Fibroblast of skin of left quadriceps (primary cell): ENCODE measurements at places on chromosomes 12 and 14.

DNA sequence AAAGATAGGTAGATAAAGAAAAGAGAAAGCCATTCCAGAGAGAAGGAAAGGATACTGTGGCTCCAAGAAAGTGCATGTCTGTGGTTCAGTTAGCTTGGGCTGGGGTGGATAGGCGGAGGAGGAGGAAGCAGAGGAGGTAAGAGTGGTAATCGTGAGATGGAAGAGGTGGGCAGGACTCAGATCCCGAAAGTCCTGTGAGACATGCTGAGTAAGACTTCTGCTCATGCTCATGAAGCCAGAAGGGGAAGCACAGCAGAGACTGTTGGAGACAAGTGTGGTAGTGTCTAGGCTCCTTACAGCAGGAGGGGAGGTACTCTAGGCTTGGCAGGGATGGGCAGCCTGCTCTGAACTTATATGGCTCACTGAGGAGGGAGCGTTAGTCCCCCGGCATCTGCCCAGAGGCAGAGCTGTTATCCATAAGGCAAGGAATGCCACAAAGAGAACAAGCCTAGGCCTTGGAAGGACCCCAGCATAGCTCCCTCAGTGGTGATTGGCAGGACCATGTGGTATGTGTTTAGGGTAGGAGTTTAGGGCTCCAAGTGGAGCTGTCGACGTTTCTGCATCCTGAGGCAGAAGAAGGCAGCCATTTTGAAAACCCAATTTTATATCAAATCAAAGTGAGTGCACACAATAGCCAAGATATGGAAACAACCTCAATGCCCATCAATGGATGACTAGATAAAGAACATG lies 135.3 kb downstream of the SMOC1 start:
- DNase-seq, result no peak

DNA sequence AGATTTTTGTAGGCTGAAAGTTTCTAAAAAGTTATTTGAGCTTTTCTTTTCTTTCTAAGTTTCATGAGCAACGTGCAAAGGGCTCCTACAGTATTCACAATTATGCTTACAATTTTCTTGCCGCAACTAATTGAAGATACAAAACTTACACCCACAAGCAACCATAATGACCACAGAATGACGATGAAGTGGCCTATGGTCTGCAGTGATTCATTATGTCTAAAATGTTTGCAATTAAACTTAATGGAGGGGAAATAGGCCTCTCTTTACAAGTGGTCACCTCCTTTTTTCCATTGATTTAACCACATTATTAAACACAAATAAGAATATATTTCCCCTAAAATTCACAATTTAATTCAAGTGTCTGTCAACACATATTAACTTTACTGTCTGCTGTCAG lies 732.6 kb upstream of the FLRT2 start:
- no peak for DNase-seq

- peak; percentile 31 for DNase-seq
Measured at GRCh38 chr12:26238341-26239121, 43.2 kb downstream of the SSPN start.

- no peak for DNase-seq
Measured at GRCh38 chr12:48818831-48819590, 715 bp downstream of the CACNB3 start.

DNA sequence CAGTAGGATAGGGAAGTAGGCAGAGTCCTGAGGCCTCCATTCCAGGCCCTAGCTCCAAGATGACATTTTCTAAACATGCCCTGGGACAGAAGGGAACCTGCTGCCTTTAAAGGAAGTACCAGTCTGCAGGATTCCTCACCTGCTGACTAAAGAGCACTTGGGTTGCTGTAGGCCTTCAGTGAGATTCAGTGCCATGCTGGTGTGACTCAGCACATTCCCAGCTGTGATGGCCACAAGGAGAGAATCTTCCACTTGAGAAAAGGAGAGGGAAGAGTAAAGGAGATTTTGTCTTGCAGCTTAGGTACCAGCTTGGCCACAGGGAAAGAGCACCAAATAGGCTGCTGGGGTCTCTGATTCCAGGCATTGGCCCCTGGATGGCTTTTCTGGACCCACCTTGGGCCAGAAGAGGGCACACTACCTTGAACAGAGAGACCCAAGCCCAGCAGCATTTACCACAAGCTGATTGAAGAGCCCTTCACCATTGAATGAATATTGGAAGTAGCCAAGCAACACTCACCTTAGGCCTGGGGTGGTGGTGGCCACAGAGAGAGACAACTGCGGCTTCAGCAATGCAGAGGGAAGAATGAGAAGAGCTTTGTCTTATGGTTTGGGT lies 498.3 kb downstream of the KCNH5 start:
- no peak for DNase-seq

DNA sequence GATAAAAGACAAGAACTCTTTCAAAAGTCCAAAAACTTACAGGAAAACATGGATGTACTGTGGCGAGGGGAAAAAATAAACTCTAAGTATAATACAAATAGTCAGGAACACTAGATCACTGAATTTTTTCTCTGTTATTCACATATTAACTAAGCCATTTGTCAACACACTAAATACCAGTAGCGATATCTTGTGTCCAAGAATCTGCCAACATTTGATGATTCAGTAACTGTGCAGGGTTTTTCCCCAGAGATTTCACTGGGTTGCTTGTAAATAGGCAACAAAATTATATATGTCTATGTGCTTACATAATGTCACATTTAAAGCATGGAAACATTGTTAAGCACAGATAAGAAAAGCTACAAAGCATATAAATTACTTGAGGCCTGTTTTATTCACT lies 205.9 kb downstream of the KIF21A start:
- no peak for DNase-seq

- DNase-seq, result no peak
Measured at GRCh38 chr12:89882792-89883191, 174.2 kb upstream of the ATP2B1 start.

- no peak for DNase-seq
Measured at GRCh38 chr12:110754101-110754793, 11.6 kb upstream of the PPP1CC start.

DNA sequence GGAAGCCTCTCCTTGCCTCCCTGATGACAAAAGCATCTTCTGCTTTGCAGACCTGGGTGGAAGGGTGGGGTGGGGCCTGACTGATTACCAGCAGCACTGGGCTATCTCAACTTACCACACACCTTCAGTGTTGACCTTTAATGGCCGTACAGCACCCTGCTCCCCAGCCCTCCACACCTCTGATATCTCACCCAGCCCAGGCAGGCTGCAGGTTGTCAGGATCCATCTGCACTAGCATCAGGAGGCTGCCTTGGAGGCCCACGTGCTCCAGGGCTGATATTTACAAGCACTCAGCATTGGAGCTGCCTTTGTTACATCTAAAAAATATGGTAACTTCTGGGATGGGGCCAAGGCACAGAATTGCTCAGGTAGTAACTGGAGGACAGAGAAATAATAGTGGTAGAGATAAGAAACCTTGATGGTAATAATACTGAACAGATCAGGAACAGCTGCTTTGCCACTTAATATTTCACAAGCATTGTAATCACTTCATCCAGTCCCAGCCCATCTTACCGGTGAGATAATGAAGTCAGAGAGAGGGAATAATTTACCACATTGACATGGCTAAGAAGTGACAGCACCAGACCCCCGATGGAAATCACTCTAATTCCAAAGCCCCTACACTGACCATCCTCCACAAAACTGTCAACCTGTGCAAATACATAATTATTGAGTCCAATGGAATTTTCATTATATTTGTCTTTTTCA lies 125.2 kb upstream of the RFLNA start:
- DNase-seq, result no peak

- DNase-seq, result no peak
Measured at GRCh38 chr12:16062611-16063010, 151.5 kb downstream of the DERA start.

DNA sequence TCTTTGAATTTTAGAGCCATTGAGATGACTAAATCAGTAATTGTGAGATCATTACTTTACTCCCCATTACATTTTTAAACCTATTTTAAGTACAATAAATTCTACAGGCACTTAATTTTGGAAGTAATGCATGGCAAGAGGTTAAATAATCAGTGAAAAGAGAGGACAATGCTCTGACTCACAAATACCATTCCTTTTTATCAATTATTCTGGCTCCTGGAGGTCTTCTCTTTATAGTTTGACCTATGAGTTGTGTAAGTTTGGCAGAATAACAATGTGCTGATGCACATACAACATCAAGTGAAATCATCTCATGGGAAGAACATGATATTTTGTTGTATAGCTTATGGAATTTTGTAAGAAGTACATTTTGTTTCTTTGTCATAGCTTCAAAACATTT lies 166.7 kb downstream of the TMTC3 start:
- DNase-seq, result peak; percentile 89

DNA sequence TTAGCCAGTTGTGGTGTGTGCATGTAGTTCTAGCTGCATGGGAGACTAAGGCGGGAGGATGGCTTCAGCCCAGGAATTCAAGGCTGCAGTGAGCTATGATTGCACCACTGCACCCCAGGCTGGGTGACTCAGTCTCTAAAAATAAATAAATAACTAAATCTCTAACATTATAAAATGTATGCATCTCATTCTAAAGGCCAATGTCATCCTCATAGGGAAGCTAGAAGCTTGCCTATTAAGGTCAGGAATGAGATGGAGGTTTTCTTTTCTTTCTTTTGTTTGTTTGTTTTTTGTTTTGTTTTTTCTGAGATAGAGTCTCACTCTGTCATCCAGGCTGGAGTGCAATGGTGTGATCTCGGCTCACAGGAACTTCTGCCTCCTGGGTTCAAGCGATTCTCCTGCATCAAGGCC lies 48.8 kb upstream of the PAPLN start:
- peak; percentile 49 for DNase-seq

DNA sequence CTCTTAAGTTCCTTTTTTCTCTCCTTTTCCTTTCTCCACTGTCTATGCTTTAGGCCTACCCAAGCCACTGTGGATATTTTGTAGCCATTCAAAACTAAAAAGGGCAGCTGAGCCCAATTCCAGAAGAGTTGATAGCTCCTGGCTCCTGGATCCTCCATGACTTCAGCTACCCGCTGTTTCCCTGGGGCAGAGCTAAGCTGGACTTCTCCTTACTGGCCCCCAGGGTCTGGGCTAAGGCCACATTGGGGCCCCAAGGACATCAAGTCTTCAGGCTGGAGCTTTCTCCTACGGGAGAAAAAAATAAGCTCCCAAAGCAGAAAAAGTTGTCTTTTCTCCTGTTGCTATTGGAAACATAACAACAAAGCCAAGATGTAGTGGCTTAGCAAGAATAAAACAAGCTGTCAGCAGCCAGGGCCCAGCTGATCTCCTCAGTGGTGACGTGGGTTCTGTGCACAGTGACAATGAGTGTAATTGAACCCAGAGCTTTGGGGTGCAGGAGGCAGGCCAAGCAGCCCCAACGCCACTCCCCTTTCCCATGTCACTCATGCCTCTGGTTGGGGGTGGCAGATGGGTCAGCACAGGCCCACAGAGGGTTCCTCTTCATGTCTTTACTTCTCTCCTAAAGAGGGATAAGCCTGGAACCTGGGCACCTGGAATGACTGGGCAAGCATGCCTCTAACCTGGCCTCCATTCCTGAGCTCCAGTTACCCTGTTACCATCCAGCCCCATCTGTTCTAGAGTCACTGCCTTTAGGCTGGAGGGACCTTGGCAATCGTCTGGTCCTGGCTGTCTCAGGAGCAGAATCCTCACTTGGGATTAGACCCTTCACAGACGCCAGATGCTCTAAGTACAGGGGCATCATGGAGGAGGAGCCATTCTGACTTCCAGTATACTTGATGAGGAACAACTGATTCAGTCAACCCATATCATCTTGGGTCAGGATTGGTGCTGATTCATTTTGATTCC lies 171.2 kb downstream of the ZFP36L1 start:
- no peak for DNase-seq

- DNase-seq, result no peak
Measured at GRCh38 chr14:61116369-61116768, 135.3 kb downstream of the SLC38A6 start.

GRCh38 chr12:8675591-8676036 lies 13.0 kb upstream of the MFAP5 start:
- no peak for DNase-seq

- no peak for DNase-seq
Measured at GRCh38 chr12:131139363-131140068, 185.8 kb downstream of the ADGRD1 start.

GRCh38 chr14:74555476-74556050 lies 56.5 kb downstream of the LTBP2 start:
- DNase-seq, result no peak

- DNase-seq, result no peak
Measured at GRCh38 chr12:79842630-79843029, 92.3 kb downstream of the PPP1R12A start.

GRCh38 chr12:90174956-90175355 lies 466.3 kb upstream of the ATP2B1 start:
- DNase-seq, result no peak

- DNase-seq, result no peak
Measured at GRCh38 chr12:58804749-58805148, 115.6 kb downstream of the LRIG3 start.

DNA sequence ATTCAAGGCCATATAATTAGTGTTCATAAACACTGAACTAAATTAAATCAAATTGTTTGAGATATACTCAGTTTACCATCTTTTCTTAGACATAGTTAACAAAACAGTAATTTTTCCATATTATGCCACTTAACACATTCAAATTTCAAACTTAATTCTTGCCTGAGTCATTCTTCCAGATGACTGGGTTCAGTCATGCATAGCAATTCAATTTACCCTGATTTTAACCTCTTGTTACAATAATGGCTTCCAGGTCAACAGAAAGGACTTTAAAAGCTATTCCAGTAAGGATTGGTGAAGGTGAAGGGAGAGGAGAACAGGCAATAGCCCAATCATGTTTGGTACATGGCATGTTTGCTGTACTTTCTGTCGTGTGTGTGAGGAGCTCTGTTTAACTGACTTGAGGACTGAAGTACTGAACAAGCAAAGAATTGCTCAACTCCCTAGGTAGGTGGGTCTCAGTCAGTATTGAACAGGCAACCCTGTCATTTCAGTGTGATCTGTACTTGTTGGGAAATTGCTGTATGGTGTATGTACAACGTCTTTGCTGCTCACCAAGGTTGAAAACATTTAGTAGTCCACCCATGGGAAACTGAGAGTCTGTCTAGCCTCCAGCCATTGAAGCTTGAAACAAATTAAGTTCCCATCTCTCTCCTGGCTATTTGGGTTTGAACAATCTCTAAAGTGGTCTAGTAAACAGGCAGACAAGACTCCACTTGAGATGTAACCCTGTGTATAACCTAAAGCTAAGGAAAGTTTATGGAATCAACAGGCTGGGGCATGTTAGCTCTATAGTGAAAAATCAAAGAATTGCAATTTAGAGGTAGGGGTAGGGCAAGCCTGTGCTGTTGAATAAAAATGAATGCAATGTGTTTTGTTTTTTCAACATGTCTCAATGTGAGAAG lies 327.2 kb downstream of the BTG1 start:
- DNase-seq, result no peak

DNA sequence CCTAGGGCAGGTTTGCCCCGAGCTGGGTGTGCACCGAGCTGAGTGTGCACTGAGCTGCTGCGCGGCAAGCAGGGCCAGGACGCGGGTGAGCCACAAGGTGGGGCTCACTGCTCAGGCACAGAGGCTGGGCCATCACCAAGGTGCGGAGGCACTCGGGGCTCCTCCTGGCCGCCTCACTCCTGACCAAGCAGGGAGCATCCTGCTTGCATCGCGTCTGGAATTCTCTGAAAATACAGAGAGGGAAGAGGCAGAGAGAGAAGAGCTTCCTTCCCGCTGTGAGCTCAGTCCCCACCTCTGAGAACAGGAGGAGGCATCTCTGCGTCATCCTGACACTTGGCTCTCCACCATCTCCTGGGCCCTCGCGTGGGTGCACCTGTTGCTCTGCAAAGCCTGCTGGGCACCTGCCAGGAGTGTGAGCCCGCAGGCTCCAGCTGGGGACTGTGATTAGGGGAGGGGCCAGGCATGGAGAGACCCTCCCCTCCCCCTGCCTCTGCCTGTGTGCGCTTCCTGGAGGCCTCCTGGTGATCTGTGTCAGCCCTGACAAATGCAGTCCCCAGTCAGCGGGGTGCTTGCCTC lies 116.3 kb downstream of the GLT1D1 start:
- DNase-seq, result no peak

GRCh38 chr14:74506411-74506851 lies 12.9 kb downstream of the ISCA2 start:
- no peak for DNase-seq
